ENCODE measurements at places on chromosomes 1 and 21. TPM values are rescaled to one million over a fixed set of nuclear protein-coding genes. Genes with fewer than 3 reads are reported as not detected.

DNA sequence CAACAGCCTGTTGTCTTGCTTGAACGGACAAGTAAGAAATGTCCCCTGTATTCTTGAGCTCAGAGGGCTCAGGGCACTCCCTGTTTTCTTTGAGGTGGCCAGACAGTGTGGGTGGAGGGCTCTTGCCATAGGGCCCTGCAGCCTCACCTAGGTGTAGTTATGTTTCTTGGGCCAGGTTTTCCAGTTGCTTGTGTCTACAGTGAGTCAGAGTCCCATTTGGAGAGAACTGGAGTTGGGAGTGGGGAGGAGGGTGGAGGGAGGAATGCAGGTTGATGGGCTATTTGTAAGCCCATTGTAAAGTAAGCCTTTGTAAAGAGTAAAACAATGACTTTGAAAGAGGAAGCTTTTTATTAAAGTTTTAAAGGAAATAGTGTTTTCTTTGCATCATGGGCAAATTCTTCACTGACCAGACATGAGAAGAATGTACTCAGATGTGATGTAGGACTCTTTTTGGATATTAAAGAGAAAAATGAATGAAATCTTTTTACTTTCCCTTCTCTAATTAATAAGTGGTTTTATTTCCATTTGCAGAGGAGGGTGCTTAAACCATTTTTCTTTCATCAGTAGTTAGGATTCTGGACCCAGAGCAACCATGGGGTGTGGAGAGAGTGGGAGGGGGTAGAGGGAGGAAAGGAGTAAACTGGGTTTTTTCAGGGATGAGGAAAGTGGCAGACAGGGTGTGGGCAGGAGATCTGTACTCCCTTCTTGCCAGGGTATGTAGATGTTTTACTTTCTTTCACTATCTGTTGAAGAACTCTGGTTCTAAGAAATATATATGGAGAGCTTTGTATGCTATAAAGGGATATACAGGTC, 45.1 kb upstream of the MACF1 start:
- DNase-seq: no peak

DNA sequence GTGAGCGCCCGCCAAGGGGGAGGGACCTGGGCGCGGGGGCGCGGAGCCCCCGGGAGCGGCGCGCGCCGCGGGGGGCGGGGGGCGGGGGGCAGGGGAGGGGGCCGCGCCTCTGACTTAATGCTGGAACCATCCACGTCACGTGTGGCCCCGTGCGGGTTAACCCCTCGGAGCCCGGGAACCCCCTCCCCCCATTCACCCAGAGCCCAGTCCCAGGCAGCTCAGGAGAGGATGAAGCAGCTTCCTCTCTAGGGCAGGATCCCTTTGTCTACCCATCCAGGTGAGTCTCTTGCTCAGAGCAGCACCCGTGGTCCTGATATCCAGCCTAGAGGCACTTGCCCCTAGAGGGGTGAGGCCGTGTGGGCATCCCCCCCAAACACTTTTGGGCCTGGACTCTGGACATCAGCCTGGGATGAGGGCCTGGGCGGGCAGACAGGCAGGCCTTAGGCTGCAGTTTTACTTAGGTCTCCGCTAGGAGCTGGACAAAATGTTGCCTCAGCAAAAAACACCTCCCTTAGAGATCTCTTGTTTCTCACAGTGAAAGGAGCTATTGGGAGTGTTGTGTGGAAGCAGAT, at the start of gene ALX3:
Gene ALX3 (minus strand): TSS at position 2 of the 572 bp plus-strand sequence. CDS start 60 bp downstream, outside the sequence.
- DNase-seq: no peak

DNA sequence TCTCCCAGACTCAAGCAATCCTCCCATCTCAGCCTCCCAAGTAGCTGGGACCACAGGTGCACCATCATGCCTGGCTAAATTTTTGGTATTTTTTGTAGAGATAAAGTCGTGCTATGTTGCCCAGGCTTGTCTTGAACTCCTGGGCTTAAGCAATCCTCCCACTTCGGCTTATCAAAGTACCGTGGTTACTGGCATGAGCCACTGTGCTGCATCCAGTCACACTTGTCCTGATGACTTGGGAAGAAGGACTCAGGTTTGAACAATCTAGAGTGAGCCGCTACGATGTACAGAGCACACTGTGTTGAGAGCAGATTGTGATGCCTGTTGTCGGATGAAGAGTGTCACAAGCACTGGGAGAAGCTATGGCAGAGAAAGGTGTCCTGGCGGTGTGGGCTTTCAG, 27.2 kb downstream of the RNF187 start:
- DNase-seq: no peak

DNA sequence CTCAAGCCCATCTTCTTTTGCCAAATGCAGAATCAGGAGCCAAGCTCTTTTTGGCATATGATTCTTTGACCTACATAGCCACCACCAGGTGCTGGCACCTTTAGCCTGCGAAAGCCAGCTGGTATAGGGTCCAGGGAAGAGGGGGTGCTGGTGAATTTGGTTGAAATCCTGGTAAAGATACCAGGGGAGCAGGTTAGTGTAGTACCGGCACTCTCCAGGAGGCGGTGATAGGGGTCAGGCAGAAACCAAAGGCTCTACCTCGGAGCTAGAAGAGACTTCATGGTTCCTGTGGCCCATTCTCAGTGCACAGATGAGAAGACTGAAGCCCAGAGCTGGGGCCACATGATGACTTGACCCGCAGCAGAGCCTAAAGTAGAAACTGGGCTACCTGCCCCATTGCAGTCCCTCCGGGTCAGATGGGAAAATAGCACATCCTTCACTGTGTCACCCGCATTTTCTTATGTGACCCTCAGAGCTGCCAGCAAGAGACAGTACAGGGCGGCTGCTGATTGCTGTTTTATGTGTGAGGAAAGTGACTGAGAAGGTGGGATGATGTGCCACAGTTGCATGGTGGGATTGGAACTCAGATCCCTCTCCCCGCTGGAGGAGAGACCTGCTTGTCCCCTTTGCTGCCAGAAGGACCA, 36.0 kb upstream of the IL19 start:
- DNase-seq: no peak

DNA sequence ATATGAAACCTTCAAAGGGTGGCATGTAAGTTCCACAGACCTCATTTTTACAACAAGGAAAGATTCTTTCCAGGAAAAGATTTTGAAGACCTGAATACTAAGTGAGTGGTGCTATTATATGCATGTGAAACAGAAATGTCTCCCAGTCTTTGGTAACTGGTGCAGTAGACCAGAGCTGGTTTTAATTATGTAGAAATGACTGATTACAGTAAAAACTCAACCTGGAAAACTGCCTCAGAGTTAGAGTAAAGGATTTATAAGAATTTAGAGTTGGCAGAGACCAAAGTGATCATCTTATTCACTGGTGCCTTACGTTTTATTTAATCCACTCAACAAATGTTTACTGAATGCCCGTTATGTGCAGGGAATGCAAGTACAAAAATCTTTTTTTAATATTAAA, 30.2 kb upstream of the LRRC8D start:
- DNase-seq: no peak

- no peak for DNase-seq
Observed at GRCh38 chr1:69295265-69295664, 272.5 kb upstream of the LRRC7 start.

DNA sequence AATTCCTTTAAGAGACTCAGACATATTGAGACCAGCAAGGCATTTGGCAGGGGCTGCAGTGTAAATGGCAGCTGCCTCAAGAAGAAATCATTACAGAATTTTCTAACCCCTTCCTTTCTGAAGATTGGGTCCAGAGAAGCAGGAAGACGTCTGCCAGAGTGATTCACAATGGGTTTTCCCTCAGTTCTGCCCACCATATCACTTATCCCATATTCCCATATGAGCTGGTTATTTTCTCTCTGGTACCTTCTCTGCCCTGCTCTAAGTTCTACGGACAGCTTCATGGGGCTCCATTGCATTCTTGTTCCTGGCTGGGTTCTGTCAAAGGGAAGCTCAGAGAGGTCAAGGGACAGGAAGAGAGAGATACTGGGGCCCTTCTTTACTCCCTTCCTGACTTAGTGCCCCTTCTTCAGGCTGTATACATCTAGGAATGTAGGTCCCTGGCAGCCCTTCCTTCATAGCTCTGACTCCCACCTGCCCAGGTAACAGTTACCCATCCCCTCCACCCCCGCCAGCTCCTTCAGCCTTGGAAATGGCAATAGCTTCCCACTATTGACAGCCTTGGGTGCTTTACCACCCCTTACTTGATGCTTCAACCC, 420.6 kb upstream of the DAB1 start:
- DNase-seq: no peak

- no peak for DNase-seq
Observed at GRCh38 chr1:188590641-188591040, 1761.9 kb downstream of the PLA2G4A start.

- DNase-seq: no peak
Observed at GRCh38 chr1:60866917-60867531, 215.3 kb upstream of the NFIA start.

GRCh38 chr1:39409055-39409816, 82.2 kb upstream of the BMP8A start:
- peak; percentile 64 for DNase-seq

DNA sequence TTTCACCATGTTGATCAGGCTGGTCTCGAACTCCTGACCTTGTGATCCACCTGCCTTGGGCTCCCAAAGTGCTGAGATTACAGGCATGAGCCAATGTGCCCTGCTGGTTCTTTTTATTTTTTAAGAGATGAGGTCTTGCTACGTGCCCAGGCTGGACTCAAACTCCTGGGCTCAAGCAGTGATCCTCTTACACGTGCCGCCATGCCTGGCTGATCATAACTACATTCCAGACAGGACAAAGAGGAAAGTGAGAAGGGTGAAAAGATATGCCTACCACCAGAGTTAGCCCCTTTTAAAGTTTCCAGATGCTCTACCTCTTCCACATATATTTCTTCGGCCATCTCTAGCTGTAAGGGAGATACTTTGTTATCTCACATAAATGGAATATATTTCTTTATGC, 79.7 kb upstream of the SOX13 start:
- no peak for DNase-seq

DNA sequence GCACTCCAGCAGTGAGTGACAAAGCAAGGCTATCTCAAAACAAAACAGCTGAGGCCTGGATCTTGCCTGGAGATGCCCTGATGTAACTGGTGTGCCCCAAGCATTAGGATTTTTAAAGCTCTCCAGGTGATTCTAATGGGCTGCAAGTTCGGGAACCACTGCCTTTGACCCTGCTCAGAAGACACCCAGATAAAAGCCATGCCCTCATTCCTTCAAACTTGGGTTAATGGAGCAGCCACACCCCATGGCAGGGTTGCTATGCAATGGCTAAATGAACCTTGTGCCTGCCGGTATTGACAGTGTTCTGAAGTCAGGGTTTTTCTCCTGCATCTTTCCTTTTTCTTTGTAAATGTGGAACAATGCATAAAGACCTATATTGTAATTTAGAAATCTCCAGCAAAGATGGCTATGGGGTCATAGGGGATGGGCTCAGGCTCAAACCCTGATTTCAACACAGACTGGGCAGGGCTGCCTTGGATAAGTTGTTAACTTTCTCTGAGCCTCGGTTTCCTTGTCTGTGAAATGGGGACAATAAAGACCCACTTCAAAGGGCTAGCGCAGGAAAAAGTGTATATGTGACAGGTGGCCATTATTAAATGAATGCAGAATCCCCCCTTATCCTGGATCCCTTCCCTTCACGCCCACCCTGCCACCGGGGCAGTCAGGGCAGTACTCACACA, 453 bp downstream of the TFF3 start:
- no peak for DNase-seq

- no peak for DNase-seq
Observed at GRCh38 chr21:20822666-20823065, 175.5 kb upstream of the NCAM2 start.

- DNase-seq: no peak
Observed at GRCh38 chr1:181349512-181349911, 133.8 kb upstream of the CACNA1E start.

DNA sequence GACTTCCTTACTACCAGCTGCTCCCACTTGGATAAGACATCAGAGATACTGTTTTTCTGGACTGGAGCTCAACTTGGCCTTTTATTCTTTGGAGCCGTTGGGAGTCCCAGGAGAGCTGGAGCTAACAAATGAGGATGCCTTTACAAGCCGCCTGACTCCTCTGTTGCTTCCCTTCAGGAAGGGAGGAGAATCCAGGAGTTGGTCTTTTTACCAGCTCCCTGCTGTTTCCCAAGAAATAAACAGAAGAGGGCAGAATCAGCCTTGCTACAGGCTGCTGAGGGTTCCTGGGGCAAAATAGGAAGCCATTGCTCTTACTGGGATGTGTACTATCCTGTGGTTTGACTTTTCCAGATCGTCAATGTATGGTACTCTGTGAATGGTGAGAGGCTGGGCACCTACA, 1.5 kb downstream of the EIF3I start:
- DNase-seq: no peak

- DNase-seq: no peak
Observed at GRCh38 chr1:47438165-47439016, 547 bp downstream of the FOXD2 start.

DNA sequence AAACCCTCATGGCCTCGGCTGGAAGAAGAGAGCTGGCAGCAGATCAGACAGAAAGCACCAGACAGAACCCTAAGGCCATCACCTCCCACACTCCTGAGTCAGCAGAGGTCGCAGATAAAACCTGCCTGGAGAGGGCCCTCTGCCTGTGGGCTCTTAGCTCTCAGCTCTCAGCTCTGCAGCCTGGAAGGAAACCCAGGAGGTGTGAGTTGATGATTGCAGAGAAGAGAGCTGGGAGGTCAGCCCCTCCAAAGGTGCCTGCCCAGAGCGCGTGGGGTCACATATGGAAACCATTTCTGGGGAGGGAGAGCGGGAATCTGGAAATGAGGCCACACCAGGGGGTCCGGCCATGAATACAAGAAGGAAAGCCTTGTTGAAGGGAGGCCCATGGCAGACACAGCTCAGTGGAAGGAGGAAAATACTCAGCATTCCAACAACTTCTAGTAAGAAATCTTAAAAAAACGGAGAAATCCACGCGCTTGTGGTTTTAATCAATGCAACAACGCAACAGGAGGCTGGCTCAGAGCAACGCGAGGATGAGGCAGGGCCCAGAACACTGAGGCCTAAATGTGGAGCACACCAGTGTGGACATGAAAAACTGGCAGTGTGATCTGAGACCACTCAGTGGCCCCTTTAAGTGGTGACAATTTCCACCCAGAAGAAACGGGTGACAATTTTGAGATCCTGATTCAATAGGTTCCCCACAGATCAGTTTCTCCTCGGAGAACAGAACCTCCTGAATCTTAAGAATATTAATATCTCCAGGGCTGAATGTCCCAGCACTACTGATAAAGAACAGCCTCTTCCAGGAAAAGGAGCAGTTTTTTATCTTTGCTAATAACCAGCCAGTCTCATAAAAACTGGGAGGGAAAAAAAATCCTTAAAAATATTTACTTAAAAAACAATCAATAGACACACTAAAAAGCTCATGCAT, 45.7 kb downstream of the PSMG1 start:
- DNase-seq: no peak

DNA sequence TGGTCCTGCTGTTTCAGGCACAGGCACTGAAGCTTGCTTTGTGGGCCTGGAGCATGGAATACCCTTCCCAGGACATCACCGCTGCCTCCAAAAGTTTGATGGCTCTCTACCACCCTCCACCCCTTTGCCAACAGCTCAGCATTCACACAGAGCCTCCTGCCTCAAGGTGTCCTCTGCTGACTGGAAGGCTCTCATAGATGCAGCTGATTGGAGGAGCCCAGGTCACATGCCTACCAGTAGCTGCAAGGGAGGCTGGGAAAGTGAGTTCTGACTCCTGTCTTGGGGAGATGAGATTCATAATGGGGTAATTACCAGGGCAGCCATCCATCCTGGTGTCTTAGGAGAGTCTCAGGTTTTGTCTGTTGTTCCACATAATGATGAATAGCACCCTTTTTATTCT, 124.8 kb upstream of the GRIK3 start:
- DNase-seq: no peak

Gene SPRR2E
- not detected for total RNA-seq

Gene TRABD2B
- 0.31 TPM for total RNA-seq

Gene SYCP1
- total RNA-seq: not detected

Gene PLEKHN1
- not detected for total RNA-seq

Gene PLA2G2D
- total RNA-seq: not detected

Gene WLS
- 92.1 TPM for total RNA-seq

Gene S100A7A
- total RNA-seq: not detected

Gene ZSWIM5
- total RNA-seq: 0.81 TPM

Gene PLCH2
- 0.36 TPM for total RNA-seq

All from heart left ventricle (tissue), 16 donors.